ENCODE measurements at places on chromosomes 13 and 19.

- no peak for DNase-seq
Observed at GRCh38 chr19:41649827-41650226, 23.0 kb upstream of the CEACAM4 start.

DNA sequence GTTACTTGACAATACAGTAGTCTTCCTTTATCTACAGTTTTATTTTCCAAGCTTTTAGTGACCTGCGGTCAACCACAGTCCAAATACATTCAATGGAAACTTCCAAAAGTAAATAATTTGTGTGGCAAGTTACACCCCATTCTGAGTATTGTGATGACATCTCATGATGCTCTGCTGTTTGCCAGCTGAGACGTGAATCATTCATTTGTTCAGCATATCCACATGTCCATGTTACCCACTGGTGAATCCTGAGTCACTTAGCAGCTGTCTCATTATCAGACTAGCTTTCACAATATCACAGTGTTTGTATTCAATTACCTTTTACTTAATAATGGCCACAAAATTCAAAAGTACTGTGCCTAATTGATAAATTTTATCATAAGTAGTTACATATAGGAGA, 179.8 kb downstream of the PRR20E start:
- DNase-seq = no peak

DNA sequence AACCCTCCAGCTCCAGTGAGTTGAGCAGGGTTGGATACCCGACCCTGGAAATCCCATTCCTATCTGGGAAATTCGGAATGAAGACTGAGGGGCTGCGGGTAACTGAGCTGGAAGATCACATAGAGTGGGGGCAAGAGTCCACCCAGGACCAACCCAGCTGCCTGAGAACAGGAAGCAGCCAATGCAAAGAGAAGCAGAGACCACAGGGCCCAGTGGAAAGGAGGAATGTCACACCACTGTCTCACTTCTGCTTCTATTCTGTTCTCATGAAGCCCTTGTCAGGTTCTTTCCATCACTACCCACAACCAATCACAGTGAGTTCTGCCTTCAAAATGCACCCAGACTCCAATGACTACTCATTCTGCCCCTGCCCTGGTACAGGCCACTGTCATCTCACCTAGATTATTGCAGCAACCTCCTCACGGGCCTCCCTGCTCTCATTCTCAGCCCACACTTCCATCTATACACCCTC, 15.3 kb downstream of the DYRK1B start:
- no peak for DNase-seq

- DNase-seq = no peak
Observed at GRCh38 chr13:43544011-43544410, 242.8 kb downstream of the ENOX1 start.

- DNase-seq = no peak
Observed at GRCh38 chr19:48631225-48631624, 6.0 kb downstream of the DBP start.

DNA sequence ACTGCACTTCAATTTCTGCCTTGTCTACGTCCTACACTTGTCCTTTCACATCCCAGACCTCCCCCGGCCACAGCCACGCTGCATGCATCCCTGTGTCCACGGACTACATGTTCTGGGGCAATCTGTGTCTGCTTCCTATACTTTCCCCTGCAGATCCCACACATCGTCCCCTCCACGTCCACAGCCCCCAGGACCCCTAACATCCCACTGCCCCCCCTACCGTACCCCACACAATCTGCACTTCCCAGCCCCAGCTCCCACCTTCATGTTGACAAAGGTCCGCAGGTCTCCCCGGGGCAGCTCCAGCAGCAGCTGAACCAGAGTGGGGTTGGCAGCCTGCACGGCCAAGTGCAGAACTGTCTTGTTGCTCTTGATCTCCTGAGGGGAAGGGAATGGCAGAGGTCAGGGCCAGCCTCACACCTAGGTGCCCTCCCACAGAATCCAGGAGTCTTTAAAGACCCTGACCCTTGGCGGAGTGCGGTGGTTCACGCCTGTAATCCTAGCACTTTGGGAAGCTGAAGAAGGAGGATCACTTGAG, 10.2 kb downstream of the NFKBID start:
- no peak for DNase-seq

- no peak for DNase-seq
Observed at GRCh38 chr13:95684418-95684817, 7.5 kb downstream of the DNAJC3 start.

GRCh38 chr13:113938246-113938645, 35.6 kb downstream of the C13orf46 start:
- DNase-seq = no peak

DNA sequence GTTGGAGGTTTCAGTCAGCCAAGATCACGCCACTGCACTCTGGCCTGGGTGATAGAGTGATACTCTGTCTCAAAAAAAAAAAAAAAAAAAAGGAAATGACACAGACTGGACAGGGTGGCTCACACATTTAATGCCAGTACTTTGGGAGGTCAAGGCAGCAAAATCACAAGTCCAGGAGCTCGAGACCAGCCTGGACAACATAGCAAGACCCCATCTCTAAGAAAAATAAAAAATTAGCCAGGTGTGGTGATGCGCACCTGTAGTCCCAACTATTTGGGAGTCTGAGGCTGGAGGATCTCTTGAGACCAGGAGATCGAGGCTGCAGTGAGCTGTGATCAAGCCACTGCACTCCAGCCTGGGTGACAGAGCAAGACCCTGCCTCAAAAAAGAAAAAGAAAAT, 22.6 kb upstream of the NAPA start:
- DNase-seq = no peak

- DNase-seq = no peak
Observed at GRCh38 chr13:32936716-32937115, 79.5 kb upstream of the KL start.

DNA sequence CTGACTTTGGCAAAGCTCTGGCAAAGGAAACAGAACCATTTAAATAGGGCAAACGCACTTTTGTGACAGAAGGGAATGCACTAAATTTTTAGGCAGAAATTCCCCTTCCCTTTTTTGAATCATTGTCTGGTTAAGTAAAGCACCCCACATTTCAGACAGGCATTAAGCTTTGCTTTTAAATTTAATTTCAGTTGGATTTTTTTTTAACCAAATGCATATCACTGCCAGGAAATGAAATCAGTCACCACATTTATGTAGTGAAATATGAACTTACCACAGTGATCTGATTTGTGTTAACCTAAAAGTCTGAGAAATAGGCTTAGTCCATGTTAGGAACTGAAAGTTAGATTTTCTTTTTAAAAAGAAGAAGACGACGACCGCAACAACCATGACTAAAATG, 10.8 kb downstream of the GPR183 start:
- no peak for DNase-seq

DNA sequence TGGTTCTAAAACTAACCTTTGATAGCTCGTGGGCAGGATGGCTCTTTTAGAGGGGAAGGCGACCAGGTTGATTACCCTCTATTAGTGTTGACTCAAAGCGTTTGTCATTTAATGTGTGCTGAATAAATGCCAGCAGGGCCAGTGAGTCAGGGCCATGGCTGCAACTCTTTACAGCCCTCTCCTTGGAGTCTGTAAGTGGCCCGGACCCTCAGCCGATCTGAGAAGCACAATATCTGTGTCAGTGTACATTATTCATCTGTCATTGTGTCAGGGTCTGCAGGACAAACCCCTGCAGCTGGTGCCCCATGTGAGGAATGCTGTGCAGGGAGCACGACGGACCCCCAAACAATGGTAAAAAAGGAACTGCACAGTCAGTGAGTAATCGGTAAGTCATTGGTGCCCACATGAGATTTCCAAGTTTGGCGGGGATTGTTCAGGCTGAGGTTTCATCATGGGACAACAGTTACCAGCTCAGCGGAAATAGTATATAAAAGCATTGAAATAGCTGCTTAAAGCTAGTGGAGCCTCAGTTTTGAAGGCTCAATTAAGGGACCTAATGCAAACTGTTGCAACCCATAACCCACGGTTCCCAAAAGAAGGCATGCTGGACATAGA, 139.1 kb downstream of the ZNF675 start:
- DNase-seq = no peak

DNA sequence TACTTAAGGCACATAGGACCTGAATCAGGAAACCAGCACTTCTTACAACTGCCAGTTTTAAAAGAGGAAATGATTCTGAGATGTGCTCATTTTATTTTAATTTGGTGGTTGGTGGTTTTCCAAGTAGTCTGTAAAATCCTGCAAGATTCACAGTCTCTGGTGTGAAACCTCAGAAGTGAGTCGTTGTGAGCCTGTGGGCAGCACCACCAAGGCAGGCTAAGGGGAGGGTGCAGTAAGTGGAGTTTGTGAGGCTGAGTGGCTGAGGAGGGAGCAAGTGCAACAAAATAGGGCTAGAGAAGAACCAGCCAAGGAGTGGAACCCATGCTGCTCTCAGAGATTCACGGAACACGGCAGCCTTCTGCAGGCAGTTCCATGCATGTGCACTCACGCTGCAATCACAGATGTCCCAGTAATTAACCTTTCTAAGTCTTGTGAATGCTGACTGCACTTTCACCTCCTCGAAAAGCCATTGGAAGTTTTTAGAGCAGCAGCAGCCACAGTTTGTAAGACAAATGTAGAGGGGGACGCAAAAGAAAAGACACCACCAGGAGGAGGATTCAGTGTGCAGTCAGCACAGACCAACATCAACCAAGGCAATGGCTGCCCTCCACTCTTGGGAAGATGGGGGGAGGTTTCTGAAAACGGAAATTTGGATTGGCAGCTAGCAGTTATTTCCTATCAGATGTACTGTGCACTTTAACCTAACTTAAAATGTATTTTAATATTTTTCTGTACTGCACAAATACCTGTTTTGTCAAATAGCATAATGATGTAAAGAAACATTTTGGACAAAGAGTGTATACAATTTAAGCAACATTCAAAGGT, 44.9 kb downstream of the ESD start:
- no peak for DNase-seq

DNA sequence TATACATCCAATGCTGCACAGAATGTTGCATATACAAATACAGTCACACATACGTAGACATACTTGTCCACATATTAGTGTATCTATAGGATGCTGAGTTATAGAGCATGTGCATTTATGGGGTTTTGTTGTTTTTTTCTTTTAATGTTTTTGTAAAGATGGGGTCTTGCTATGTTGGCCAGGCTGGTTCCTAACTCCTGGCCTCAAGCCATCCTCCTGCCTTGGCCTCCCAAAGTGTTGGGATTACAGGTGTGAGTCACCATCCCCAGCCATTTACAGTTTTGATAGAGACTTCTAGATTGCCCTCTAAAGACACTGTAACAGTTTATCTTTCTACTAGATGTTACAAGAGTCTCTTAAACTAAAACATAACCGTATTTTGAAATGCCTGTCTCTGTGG, 14.3 kb downstream of the HNRNPUL1 start:
- no peak for DNase-seq

DNA sequence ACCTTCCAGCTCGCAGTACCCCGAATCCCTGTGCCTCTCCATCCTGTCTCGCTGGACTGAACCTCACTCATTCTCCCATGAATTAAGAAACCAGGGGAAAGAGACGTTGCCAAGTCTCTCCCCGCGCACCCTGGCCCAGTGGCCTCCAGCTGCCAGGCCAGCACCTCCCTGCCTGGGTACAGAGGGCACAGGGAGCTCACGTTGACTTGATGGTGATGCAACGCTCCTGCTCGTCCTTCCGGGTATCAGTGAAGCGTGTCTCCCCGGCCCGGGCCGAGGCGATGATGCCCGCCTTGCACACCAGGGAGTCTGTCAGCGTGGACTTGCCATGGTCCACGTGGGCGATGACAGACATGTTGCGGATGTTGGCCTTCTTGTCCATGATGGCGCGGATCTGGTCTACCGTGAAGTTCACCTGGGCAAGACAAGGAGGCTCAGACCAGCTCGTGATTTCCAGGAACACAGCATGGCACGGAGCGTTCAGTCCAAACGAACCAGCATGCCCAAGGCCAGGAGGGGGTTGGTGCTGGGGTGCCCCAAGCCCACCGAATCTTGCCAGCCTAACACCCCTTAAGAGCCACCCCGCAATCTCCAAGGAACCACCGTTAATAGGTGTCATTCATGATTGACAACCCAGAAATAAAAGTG, 1.2 kb downstream of the EEF2 start:
- DNase-seq = no peak

DNA sequence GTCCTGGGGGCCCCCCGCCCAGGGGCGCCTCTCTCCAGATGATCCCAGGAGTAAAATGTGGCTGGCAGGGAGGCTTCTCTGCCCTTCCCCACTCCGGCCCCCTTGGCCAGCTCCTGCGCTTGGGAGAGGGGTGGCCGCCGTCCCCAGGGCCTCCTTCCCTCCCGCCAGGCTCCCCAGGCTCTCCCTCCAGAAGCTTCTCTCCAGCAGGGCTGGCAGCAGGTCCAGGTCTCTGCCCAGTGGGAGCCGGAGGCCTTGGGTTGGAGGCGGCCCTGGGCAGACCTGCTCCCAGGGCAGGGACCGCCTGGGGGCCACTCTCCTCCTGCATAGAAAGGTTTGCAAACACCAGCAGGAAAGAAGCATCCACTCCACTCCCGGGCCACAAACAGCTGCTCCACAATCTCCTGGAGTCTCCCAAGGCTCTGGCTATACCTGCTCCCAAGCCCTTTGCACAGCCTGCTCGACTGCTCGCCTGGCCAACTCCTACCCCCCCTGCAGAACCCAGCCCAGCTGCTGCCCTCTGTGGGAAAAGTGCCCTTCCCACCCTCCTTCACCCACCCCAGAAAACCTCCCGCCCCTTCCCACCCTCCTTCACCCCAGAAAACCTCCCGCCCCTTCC, 26.0 kb downstream of the SBNO2 start:
- DNase-seq = no peak

- no peak for DNase-seq
Observed at GRCh38 chr13:37869756-37870488, at the start of gene TRPC4. Gene TRPC4 (minus strand): TSS chr13:37869772. CDS start chr13:37783333, 86,439 bp downstream.

DNA sequence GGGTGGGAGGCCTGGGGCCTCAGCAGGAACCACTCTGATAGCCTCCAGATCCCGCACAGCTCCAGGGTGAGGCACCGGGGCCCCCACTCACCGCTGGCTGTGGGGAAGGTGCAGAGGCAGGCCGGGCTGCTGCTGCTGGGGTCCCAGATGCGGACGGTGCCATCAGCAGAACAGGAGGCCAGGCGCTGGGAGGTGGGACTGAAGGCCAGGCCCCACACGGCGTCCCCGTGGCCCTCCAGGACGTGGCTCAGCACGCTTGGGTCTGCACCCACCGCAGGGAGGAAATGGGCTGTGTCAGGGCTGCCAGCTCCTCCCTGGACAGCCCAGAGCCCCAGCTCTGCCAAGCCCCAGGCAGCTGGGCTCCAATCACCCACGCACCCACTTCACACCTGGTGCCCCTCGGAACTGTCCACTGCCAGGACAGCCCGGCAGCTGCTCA, 6.1 kb upstream of the PRKD2 start:
- no peak for DNase-seq

GRCh38 chr13:87235621-87236020, 435.6 kb upstream of the SLITRK5 start:
- DNase-seq = no peak

GRCh38 chr19:6056801-6057650, 53.3 kb downstream of the RFX2 start:
- DNase-seq = no peak

DNA sequence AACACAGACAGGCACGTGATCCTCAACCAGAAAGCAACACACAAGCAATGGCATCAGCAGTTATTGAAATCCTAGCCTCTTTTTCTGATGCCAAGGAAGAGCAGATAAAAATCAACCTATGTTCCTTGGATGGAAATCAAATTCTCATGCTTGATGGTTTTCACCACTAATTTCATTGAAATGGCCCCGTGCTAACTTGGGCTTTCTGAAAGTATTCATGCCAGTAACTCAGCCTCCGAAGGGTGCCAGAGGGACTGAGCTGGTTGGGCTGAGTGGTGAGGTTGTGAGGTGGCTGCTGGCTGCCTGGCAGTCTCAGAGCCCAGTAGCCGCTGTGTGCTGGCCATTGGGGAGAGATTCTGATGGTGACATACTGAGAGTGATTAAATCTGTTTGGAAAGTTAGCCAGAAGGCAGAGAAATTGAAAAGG, 309.3 kb downstream of the DCT start:
- DNase-seq = no peak

- DNase-seq = no peak
Observed at GRCh38 chr13:33426131-33426530, 140.6 kb upstream of the STARD13 start.
